Naive B cell (primary cell): ENCODE measurements at places on chromosomes 2 and 18.

GRCh38 chr2:9416267-9416961 is 6.9 kb downstream of the ITGB1BP1 start:
- no peak for DNase-seq

- no peak for DNase-seq
Measured at GRCh38 chr18:79329786-79330185, 65.9 kb upstream of the NFATC1 start.

GRCh38 chr2:239826376-239826775 is 198.8 kb downstream of the NDUFA10 start:
- no peak for DNase-seq

GRCh38 chr2:140797718-140798117 is 1333.1 kb downstream of the LRP1B start:
- DNase-seq = no peak

- no peak for DNase-seq
Measured at GRCh38 chr2:40820319-40820718, 368.4 kb upstream of the SLC8A1 start.

DNA sequence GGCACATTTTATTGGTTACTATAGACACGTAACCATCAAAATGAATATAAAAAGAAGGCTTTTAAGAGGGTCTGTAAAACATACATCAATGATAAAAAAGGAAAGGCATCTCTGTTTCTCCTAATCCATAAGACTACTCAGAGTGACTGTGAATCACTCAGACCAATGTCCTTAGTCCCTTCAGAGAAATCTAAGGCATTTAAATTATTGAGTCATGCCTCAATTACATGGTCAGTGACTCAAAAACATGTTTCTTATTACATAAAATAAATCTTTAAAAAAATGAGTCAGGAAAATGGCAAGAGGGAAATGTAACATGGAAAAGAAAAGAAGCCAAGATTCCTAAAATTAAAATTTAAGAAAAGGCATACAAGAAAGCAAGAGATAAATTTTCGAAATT is 146.6 kb downstream of the ERBB4 start:
- DNase-seq = no peak

GRCh38 chr2:85400023-85400422 is 10.1 kb downstream of the CAPG start:
- DNase-seq = no peak

DNA sequence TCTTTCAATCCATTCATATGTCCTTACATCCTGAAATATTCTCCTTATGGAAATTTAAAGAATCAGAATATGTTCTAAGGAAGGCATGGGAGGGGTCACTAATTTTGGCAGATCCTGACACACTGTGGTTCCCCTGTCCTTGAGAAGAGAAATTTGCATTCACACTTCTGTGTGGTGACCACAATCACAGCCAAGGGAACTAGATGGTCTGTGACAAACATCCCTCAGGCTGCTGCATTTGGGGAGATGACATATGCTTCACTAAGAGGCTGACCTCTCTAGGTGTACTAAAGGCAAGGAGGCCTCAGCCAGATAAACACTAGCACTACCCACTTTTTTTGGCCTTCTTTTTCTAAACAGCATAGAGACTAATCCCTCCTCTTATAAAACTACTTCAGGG is 129.6 kb downstream of the MREG start:
- no peak for DNase-seq

DNA sequence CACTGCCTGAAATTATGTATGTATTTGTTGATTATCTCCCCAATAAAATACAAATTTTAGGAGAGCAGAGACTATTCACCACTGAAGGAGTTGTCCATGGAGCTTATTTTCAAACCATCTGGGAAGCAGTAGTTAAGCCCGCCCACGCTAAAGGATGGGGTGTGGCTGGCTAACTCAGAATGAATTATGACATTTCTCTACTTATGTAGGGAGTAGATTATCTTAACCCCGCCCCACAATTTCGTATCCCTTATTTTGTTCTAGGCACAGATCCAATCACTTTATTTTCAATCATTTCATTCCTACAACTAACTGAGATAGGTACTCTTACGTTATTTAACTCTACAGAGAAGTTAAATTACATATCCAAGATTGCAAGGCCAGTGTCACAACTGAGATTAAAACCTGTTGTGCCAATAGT is 1.4 kb upstream of the LAPTM4A start:
- DNase-seq = no peak

DNA sequence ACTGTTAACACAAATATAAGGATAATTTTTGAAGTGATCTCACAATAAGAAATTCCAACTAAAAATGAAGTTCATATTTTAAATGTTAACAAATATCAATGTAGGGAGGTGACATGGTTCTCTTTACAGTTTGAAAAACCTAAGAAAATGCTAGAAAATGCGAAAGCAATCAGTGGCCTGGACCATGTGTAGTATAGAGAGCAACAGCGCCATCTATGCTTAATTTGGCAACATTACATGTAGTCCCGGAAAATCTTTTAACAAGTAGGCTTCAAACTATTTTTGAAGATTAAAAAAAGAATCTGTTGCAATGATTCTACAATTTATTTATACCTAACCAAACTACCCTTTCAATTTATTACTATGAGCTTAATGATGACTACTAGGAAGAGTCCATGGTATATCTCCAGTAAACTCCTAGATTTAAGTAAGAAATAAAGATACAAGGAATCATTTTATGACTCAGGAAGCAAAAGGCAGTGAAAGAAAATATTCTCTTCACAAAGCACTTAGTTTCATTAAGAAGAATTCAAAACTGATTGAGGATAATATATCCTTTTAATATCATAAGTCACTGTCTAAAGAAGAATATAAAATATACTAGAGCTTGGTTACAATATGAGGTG is 33.3 kb downstream of the NDUFA10 start:
- peak; percentile 23 for DNase-seq

- DNase-seq = no peak
Measured at GRCh38 chr2:113799375-113799774, 42.9 kb upstream of the SLC35F5 start.

DNA sequence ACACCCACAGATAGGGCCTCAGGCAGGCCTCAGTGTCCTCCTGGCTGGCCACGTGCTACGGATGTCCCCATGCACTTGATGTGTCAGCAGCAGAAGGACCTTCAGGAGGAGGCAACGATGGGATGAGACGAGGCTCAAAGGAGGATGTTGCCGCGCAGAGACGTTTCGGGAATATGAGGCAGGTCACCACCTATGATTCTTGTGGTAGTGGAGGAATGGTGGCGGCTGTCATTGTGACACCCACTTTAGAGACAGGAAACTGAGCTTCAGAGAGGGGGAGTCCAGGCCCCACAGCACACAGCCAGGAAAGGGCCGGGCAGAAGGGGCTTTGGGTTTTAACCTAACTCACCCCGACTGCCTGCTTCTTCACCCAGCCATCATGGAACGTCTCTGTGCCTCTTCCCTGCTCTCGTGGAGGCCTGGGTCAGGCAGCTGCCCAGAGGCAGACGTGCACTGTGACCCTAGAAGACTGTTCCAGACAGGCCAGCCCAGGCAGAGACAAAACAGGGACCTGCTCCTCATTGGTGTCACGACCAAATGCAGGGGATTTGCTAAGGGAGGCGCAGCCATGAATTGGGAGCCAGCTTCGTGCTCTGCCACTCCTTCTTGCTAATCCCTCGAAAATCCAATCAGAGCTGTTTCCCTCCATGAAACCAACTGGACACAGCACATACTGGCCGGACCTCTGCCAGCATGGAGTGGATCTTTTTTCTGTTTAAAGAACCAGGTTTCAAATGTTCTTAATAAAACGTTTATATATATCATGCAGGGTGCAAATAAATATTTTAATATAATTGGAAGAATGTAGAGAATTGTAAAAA is 169.2 kb downstream of the ASB1 start:
- DNase-seq = no peak
